Omental fat pad (tissue), 4 donors: ENCODE measurements at places on chromosomes 11 and 22. TPM values are rescaled to one million over a fixed set of nuclear protein-coding genes. Genes with fewer than 3 reads are reported as not detected.

ELMOD1 gene
- not detected for total RNA-seq

OR11H1 gene
- total RNA-seq: not detected

TKFC gene
- total RNA-seq: 22.2 TPM

FGF19 gene
- total RNA-seq: not detected

CD3G gene
- 1.1 TPM for total RNA-seq

OR5D13 gene
- not detected for total RNA-seq

NEFH gene
- 0.38 TPM for total RNA-seq

NCAM1 gene
- 5.3 TPM for total RNA-seq

SYCE3 gene
- not detected for total RNA-seq

CD6 gene
- total RNA-seq: 6.5 TPM

DUSP8 gene
- 0.47 TPM for total RNA-seq

C11orf86 gene
- not detected for total RNA-seq

PRR33 gene
- not detected for total RNA-seq

POU2AF3 gene
- 0.50 TPM for total RNA-seq

OTOG gene
- not detected for total RNA-seq

EIF3F gene
- total RNA-seq: 156 TPM

MTCH2 gene
- 58.1 TPM for total RNA-seq

RASD2 gene
- total RNA-seq: 2.8 TPM

RAB39A gene
- total RNA-seq: 1.9 TPM

P4HA3 gene
- total RNA-seq: 0.79 TPM
